ENCODE measurements at places on chromosomes 3 and 15.

GRCh38 chr3:45606003-45606402 lies 11.5 kb downstream of the LIMD1 start:
- DNase-seq: no peak

GRCh38 chr3:42660131-42660715 lies 6.7 kb downstream of the ZBTB47 start:
- no peak for DNase-seq

- no peak for DNase-seq
Observed at GRCh38 chr3:24730173-24730572, 235.5 kb upstream of the THRB start.

DNA sequence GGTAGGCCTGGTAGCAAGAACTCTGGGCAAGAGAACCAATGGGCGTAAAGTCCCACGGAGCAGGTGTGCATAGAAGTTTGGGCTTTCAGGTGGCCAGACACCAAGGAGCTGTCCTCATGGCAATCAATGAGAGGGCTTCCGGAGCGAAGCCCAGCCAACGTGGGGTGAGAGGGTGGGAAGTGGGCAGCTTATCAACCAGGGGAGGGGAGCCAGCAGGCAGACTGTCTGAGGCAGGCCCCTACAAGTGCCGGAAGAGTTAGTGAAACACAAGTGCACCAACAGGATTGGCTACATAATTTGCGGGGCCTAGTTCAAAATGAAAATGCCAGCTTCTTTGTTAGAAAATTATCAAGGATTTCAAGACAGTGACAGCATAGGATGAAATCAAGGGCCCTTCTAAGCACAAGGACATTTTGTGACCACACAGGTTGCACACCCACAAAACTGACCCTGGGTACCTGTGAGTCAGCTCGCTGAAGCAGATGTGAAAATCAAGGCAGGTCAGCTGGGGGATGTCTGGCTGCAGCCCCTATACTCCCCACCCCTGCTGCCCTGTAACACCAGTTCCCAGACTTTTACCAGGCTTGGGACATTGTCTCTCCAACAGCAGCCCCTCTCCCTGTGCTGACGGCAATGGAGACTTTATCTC lies 102.1 kb upstream of the ETV5 start:
- no peak for DNase-seq

DNA sequence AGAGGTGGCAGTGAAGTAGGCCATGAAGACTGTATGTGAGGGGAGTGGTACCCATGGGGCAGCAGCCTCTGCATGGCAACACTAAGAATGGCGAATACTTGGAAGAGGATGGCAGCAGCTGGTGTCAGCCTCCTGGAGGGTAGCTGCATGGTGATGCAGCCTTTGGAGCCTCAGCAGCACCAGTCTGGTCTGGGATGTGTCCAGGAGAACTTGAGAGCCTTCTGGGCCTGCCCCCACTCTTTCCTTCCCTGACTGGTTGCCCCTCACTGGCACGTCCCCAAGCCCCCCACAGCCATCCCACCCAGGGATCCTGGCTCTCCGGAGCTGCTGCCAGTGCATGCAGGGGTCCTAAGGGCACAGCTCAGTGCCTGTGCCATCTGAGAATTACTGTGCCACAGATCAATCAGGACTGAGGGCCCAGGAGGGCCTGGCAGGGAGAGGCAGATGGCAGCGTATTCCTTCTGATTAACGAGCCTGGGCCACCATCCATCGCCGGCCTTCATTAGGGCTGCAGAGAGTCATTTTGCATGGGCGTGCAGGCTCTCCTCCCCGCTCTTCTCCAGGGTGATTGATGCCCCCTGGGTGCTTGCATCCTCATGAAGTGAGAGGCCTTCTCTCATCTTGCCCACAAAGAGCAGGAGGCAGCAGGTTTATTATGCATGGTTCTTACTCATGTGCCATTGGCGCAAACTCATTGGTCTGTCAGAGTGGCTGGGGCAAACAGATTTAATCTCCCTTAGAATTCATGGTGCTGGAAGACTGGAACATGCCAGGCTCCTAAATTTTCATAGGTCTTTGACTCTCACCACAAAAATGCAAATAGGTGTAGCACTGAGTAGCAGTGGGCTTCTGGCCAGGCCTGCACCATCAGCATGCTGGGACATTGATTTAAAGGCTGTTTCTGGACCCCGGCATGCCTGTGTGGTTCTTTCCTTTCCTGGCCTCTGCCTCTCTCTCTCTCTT lies 116.8 kb downstream of the EPHB1 start:
- DNase-seq: no peak

DNA sequence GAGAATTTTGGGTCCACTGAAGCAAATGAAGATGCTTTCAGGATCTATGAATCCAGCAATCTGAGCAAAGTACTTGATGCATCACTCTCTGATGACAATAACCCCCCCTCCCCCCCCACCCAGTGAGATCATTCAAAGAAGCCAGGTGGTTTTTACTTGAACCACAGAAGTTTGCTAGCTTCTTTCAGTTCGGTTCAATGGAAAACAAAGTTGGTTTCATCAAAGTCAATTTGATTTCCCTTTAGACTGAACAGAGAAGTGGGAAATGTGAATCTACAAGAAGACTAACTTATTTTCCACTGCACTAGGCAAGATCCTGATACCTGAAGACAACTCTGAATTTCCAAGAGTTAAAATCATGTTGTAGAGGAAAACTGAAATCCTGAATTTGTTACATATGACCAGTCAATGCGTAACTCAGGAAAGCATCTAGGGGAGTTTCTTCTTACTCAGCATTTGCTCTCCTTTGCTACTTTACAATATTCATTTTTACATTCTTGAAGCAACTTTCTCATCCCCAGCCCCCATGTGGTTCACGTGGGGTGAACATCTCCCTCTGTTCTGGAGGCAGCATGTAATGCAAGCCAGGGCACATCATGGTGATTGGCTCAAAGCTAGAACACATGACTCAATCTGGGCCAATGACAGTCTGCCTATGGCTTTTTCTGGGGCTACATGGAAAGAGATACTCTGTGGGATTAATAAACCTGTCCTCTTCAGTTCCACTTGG lies 572.6 kb downstream of the FOXP1 start:
- no peak for DNase-seq

DNA sequence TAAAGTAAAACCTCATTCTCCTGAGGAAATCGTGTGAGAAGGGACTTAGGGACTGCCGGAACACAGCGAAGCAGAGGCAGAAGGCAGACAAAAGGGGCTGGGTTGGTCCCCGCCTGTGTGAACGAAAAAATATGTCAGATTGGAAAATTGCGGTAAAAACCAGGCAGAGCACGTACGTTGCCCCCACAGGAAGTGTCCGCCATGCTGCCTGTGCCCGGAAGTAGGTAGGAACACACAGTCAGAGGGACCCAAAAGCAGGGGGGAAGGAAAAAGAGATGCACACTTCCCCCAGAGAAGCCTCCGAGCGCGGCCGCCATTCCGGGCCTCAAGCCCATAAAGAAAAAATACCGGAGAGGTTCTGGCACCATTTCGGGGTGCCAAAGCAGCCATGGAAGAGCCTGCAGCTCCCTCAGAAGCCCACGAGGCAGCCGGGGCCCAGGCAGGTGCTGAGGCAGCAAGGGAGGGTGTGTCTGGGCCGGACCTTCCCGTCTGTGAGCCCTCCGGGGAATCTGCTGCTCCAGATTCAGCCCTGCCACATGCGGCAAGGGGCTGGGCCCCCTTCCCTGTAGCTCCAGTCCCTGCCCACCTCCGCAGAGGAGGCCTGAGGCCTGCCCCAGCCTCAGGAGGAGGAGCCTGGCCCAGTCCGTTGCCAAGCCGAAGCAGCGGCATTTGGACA lies at the start of gene MKRN3:
MKRN3 (plus strand) TSS at position 280 of the 676 bp plus-strand sequence; CDS start at position 389, 109 bp downstream.
- no peak for DNase-seq

DNA sequence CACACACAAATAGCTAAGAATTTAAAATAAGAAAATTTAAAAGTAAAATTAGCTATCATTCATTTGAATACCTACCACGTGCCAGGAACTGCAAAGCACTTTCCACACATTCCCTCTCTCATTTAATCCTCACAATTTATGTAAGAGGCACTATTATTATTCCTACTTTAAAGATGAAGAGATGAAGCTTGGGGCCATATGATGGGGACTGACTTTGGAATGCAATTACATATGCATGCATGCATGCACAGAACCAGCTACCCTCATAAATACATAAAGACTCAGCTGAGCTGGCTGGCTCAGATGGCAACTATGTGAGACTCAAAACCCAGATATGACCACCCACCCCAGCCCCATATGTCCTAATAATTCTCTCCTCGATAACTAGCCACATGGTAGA lies 31.7 kb upstream of the THUMPD3 start:
- no peak for DNase-seq

GRCh38 chr15:43316016-43316970 lies 14.1 kb downstream of the LCMT2 start:
- no peak for DNase-seq

GRCh38 chr3:61564395-61565059 lies 3.2 kb downstream of the PTPRG start:
- peak; percentile 85 for DNase-seq

DNA sequence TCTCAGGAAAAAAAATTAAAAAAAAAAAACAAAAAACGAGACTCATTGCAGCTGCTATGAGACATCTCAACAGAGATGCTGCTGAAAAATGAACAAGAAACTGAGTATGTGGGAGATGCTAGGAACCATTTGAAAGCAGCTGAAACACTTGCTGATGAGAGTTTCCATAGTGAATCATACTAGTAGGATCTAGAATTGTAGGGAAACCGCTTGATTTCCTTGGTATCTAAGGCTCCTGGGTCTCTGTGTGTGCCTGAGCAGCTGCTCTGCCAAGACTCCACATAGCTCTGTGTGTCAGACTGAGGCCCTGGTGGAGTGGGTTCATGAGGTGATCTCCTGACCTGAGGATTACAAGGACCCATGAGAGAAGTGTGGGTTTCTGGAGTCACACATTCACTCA lies 313.4 kb upstream of the NECTIN3 start:
- DNase-seq: no peak

DNA sequence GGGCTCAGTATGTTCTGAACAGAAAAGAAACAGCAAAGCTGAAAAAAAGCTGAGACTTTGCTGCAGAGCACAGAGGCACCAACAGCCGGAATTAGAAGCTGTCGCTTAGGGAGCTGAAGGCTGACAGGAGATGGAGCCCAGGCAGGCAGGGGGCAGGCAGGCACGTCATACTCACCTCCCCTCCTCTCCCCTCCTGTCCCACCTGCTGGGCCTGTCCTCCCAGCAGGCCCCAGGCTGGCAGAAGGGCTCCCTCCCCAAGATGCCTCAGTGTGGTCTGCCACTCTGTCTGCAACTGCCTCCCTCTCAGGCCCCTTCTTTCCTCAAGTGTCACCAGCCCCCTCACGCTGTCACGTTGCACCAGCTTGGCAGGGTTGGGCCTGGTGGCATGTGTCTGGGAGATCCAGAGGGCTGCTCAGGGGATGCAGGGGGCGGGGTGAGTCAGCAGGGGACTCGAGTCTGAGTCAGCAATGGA lies 3.2 kb upstream of the ANKRD63 start:
- DNase-seq: no peak

DNA sequence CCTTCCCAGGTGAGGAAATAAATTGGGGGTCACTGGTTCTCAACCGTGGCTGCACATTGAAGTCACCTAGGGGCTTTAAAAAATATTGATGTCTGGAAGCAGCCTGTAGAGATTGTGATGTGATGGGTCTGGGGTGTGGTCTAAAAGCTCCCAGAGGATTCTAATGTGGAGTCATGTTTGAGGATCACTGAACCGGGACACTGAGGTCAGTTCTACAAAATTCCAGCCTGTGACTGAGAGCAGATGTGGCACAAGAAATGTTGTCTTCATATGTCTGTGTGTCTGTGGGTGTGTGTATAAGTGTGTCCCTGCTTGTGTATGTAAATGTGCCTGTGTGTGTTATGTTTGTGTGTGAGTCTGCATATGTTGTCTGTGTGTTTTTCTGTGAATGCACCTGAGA lies 79.9 kb downstream of the TLE3 start:
- DNase-seq: no peak

GRCh38 chr3:44885618-44886017 lies 11.2 kb downstream of the TGM4 start:
- peak; percentile 93 for DNase-seq

- DNase-seq: peak; percentile 50
Observed at GRCh38 chr3:155302481-155302880, 9.0 kb upstream of the STRIT1 start.

DNA sequence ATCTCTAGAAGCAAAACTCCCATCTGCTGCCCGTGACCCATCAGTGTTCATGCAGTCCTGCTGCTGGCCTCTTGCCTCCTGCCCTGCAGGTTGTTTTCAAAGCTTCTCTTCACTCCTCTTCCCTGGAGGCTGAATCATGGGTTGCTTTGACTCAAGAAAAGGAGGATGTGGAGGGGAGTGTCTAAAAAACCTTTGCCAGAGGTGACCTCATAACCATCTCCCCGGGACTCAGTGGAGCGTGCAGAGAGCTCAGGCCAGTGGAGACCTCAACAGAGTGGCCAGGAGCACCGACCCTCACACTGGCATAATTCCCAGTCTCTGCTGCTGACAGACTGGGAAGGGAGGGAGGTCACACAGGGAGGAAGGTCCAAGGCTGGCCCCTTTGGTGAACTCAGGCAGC lies 60.9 kb upstream of the ITGA11 start:
- no peak for DNase-seq

GRCh38 chr3:29331456-29332194 lies 50.8 kb downstream of the RBMS3 start:
- DNase-seq: no peak

- DNase-seq: peak; percentile 10
Observed at GRCh38 chr15:31296646-31297574, 29.7 kb upstream of the KLF13 start.

DNA sequence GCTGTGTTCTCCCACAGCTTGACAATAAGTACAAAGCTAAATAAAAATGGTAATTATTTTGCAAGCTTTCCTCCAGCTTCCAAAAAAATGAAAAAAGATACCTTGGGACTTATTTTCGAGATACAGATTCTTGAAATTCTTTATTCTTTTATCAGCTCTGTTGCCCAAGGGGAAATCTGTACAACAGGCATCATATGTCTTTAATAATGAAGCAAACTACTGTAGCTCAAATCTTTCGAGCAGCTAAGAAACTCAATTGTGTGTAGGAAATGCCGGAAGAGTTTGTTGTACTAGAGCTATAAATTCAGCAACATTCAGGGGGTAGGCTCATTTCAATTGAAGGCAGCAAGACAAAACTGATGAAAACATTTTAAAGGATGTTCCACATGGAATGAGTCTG lies 297.7 kb downstream of the GBE1 start:
- DNase-seq: peak; percentile 62

GRCh38 chr3:47910233-47910632 lies 106.0 kb downstream of the MAP4 start:
- DNase-seq: no peak

- DNase-seq: no peak
Observed at GRCh38 chr3:46356909-46357308, 3.0 kb downstream of the CCR2 start.

DNA sequence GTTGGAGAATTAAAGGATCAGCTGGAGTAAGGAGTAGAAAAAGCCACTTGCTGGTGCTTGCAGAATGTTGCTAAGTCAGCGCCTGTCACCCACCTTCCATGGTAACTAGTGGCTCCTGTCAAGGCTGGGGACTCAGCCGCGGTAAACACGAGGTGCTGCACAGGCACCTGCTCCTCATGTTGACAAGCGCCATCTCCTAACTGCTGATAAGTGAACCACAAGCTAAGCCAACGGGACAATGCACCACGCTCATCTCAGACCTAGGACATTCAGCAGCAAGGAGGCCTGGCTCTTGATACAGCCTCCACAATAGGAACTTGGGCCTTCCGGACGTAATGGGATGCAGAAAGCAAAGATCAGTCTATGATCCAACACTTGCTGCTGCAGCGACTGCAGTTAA lies 264.4 kb downstream of the OCA2 start:
- no peak for DNase-seq

GRCh38 chr3:157129803-157130466 lies 30.0 kb downstream of the CCNL1 start:
- DNase-seq: no peak

Data from adipocyte (in vitro differentiated cells).